HFF-Myc (cell line): ENCODE measurements at places on chromosomes 5 and 9.

DNA sequence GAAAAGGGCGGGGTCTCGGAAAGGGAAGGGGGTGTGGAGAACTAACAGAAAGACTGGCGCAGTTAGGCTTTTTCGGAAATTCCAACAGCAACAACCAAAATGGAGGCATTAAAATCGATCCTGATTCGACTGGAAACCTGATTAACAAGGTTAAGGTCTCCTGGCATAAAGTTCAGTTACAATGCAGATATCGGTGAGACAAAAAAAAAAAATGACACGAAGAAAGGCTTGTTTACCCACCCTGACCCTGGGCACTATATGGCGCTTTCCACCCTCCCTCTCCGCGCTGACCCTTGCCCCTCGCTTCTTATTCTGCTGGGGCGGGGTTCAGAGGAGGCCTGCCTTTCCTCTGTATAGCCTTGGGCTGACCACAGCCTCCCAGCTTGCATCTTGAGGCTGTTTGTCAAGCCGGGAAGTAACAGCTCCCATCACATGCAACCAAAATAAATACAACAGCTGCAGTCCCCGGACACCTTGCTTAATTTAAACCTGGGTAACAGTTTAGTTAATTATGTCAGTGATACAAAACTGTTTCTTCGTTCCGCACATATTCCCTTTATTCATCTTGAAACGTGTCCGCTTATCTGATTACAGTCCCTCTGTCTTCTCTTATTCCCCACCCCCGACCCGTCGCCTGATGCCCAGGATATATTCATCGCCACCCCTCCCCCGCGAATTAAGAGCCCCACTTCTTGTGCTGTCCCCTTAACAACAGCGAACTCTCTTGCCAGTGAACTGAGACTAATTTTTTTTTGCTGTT is 795 bp upstream of the PJA2 start:
- DNase-seq = peak; percentile 58

- no peak for DNase-seq
Observed at GRCh38 chr5:75584641-75585040, 26.6 kb upstream of the ANKDD1B start.

GRCh38 chr5:169980418-169981053 is at the start of gene INSYN2B:
Gene INSYN2B, minus strand, starts transcription at chr5:169980495. Its CDS starts 96,597 bp downstream, at chr5:169883898.
- peak; percentile 84 for DNase-seq

DNA sequence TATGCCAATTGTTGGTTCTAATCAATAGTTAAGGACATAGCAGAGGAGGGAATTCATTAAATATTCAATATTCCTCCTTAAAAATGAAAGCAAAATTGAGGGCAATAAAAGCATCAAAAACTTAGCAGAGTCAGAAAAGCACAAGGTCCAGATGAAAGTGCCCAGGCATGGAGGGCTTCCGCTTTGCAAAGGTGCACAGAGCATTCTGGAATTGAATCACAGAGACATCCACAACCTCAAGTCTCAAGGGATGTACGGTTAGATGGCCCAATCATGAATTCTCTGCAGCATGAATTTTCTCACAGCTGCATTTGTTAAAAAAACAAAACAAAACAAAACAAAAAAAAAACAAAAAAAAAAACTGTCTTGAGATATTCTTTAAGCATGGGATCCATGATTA is 253.7 kb downstream of the SPOCK1 start:
- DNase-seq = no peak

DNA sequence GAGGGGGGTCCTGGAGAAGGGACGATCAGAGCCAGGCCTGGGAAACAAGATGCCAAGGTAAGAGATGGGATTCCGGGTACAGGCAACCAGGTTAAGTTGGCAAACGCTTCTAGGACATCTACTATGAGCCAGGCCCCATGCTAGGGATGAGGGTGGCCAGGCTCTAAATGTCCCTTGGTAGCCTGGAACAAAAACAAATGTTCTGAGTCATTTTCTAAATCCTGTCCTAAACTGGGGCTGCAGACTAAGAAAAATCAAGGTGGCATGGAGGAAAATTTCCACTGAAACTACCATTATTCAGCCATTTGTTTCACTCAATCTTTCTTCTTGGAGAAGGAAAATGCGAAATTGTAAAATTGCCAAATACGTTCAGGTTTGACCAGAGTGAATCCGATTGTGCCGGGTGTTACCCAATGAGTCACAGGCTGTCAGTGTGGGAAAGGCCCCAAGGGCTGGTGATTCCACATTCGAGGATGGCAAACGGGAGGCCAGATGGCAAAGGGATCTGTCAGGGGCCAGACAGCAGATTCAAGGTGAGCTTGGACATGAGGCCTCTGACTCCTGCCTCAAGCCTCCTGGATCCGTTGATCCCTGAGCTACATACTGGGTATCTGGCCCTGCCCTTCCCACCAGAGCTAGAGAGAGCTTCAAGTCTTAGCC is 57.6 kb downstream of the PAX5 start:
- DNase-seq = no peak

GRCh38 chr9:21615018-21615417 is 132.9 kb upstream of the IFNE start:
- DNase-seq = no peak

DNA sequence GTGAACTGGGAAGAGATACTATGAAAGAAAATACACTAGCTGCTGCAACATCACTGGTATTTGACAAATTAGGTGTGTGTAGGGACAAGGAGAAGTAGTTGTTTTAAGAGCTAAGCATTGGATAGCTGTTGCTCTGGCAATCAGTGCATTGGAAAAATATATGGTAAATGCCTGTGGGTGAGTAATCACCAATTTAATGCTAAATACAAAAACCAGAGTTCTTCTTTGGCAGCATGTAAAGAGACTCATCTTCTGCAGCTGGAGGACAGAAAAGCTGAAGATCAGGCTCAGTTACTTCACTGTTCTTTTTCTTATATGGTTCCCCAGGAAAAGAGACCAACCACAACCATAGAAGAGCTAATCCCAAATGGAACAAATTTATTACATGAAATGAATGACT is 201.8 kb upstream of the MPDZ start:
- DNase-seq = no peak

DNA sequence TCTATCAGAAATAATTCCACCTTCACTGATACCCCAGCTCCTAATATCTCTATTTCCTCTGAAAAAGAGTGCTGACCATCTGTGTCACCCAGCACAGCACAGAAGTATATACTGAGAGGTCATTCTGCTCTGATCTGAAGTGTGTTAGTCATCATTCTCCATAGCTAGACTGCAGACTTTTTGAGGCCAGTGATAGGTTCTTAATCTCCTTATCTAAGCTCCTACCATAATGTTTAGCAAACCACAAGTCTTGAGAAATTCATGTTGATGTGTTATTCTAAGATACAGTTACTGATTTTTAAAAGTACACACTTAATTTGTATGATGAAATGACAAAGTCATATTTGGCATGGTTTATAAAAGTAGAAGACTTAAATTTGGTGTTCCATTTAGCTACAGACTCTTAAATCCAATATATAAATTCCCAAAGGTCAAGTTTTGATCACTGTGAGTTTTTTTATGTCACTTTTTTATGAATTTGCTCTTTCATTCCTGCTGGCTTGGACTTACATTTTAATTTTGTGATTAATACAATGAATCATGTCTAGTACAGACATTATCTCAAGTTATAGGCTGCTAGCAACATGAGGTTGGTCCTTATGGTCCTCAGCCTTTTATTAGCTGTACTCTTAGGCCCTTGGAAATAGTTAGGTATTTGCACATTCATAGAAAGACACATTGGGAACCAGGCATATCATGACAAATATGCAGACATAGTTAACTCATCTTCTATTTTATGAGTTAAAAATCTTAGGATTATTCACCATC is 380.8 kb downstream of the EBF1 start:
- no peak for DNase-seq

DNA sequence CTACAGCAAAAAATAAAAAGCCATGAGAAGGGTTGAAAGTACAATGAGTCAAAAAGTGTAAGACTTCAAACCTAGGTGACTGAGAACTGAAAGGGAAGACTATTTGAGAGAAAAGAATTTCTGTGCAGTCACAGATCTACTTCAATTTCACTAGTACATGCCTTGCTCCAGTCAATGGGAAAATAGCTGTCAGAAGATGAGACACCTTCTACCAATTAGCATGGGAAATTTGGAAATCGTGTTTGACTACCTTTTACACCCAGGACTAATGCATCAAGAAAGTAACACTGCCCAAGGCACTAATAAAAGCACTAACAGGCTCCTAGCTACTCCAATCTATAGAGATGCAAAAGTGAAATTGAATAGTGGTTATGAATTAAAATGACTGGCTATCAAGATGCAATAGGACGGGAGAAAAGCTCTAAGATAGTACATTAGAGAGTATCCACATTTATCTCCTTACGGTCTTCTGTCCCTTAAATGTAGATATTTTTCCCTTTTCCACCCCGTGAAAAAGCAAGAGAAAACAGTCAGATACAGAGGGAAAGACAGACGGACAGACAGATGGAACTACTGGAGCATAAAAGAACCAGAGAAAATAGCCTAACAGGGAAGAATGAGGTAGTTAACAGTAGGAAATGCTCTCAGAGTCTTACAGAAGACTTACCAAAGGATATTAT is 15.2 kb downstream of the ERP44 start:
- DNase-seq = no peak

DNA sequence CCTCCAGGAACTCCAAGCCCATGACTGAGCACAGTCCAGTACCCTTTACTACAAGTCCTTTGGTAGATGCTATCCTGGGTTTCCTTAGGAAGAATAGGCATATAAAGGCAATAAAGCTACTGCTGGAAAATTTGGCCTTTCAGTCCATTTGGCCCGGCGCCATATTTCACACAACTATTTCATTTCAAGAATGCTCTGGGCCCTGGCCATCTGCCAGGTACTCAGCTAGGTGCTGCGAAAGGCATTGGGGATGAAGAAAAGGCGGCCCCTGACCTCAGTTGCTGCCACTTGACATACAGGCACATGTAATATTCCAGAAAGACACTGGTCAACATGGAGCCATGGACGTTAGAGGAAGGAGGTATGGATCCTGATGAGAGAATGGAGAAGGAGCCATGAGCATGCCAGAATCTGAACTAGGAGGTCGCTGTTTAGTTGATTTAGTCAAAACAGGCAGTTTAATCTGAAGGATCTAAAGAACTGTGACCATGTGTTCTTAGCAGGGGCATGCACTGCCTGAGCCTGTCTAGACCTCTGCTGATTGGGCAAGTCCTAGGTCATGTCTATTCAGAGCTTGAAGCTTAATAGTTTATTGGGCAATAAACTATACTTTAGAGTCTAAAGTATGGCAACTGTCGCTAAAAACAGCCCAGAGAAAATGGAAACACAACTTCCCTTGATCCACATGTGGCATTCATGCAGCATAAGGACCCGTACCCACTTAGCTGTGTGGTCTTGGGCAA is 149.3 kb downstream of the MELK start:
- no peak for DNase-seq
